Right renal pelvis (tissue), 4 donors: ENCODE measurements at places on chromosomes 2 and 18.

GRCh38 chr2:158618891-158619490 is 162.2 kb downstream of the PKP4 start:
- no peak for DNase-seq

DNA sequence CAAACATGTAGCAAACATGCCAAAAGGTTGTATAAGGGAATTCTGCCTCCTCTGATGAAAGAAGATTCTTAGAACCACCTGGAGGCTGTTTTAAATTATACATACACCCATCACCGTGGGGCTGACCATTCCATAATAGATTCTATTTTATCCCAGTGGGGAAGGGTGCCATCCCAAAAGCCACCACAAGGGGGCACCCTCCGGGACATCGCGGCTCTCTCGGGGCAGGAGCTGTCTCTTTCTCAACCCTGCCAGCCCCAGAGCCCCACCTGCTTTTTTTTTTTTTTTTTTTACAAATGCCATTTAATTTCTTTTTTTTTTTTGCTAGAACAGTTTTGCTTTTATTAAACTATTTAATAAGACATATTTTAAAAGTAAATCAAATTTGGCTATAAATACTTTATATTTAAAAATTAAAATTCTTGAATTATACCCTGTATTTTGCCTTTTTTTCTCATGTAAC is 8.6 kb upstream of the MTCL1 start:
- no peak for DNase-seq

DNA sequence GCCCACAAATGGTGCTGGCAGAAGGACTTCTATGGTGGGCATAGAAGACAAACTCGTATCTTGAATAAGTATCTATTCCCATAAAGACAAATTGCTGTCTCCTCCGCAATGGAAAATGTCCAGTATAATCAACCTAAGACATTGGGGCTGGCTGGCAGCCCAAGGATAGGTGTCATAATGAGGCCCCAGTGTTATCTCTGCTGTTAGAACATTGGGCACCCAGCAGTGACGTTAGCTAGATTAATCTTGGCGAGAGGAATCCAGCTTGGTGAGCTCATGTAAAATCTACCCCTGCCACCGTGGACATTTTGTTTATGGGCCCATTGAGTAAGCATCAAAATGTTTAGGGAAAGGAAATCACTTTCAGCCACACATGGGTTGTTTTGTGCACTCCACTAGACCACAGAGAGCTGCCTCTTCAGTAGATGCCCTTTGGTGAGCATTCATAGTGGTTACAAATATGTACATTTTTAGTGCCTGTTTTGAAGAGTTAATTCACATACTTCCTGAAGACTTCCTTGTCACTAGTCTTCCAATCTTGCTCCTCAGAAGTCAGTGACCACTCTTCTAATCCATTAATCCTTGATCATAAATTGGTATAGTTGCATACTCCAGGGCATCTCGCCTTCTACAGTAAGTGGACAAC is 48.2 kb upstream of the KDM3A start:
- DNase-seq, result no peak

GRCh38 chr2:149645391-149645790 is 57.8 kb upstream of the MMADHC start:
- DNase-seq, result no peak

GRCh38 chr2:3620834-3621233 is 25.9 kb downstream of the COLEC11 start:
- DNase-seq, result no peak

DNA sequence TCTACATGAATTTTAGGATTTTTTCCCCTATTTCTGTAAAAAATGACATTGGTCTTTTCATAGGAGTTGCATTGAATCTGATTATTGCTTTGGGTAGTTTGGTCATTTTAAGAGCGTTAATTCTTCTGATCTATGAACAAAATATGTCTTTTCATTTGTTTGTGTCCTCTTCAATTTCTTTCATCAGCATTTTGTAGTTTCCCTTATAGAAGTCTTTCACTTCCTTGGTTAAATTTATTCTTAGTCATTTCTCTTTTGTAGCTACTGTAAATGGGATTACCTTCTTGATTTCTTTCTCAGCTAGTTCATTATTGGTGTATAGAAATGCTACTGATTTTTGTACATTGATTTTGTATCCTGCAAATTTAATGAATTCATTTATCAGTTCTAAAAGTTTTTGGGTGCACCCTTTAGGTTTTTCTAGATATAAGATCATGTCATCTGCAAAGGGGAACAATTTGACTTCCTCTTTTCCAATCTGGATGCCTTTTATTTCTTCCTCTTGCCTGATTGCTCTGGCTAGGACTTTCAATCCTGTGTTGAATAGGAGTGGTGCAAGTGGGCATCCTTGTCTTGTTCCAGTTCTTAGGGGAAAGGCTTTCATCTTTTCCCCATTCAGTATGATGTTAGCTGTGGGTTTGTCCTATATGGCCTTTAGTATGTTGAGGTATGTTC is 36.6 kb upstream of the AAK1 start:
- no peak for DNase-seq

DNA sequence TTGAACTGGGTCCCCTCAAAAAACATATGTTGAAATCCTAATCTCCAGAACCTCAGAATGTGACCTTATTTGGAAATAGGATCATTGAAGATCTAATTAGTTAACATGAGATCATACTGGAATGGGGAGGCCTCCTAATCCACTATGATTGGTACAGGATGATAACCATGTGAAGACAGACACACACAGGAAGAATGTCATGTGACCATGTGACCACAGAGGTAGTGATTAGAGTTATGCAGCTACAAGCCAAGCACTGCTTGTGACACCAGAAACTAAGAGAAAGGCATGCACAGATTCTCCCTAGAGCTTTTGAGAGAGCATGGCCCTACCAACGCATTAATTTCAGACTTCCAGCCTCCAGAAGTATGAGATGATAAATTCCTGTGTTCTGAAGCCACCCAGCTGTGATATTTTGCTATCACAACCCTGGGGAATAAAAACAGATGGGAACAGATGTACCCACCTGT is 47.0 kb upstream of the TGIF1 start:
- no peak for DNase-seq

GRCh38 chr2:233414777-233415570 is 60.7 kb downstream of the DGKD start:
- no peak for DNase-seq

- DNase-seq, result no peak
Observed at GRCh38 chr2:152452256-152452973, 117.4 kb downstream of the FMNL2 start.

GRCh38 chr2:72723769-72724370 is 102.0 kb downstream of the EXOC6B start:
- DNase-seq, result no peak

DNA sequence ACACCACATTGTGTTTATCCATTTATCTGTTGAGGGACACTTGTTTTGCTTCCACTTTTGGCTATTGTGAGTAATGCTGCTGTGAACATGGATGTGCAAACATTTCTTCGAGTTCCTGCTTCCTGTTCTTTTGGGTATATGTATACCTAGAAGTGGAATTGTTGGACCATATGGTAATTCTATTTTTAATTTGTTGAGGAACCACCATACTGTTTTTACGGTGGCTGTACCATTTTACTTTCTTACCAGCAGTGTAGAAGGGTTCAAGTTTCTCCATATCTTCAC is 23.1 kb downstream of the ANXA4 start:
- DNase-seq, result no peak

GRCh38 chr18:11713756-11714155 is 24.7 kb downstream of the GNAL start:
- DNase-seq, result no peak

- no peak for DNase-seq
Observed at GRCh38 chr2:60538101-60538500, 15.4 kb downstream of the BCL11A start.

GRCh38 chr18:69528435-69528834 is 127.7 kb downstream of the DOK6 start:
- no peak for DNase-seq

GRCh38 chr2:178450524-178450773 is 526 bp downstream of the PRKRA start:
- no peak for DNase-seq

GRCh38 chr2:57210855-57211254 is 835.8 kb upstream of the VRK2 start:
- no peak for DNase-seq

- DNase-seq, result no peak
Observed at GRCh38 chr18:65215865-65216466, 534.8 kb upstream of the CDH7 start.

DNA sequence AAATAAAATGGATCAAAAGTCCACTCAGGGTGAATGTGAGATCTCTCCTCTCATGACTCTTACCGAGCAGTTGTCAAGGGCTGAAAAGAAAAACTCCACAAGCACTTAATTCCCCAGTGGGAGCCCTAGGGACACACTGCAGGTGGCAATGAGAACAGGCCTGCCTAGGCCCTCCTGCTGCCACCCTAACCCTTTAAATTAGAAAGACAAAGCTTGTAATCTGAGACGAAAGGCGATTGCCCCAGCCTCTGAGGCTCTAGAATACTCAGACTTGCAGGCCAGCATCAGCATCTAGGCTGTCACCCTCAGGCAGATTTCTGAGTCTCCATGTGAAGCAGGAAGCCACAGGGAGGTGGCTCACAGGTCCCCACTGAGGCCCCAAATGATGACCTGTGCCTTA is 457.0 kb upstream of the MYT1L start:
- DNase-seq, result no peak

DNA sequence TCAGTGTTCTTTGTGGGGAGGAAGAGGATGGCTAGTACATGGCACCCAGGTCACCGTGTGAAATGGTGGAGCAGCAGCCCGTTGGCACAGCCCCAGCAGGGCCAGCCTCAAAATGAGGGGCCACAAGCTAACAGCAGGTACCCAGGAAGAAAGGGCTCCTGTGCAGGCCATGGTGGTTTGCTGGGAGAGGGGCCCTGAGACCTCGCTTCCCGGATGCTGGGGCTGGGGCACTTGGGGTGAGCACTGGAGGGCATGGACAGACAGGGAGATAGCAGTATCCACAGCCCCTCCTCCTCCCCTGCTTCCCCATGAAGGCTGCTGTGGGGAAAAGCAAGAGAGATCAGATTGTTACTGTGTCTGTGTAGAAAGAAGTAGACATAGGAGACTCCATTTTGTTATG is 16.2 kb upstream of the TEX44 start:
- DNase-seq, result no peak

GRCh38 chr2:85423525-85423924 is 5.0 kb downstream of the SH2D6 start:
- DNase-seq, result no peak

GRCh38 chr18:77784759-77785379 is 535.2 kb downstream of the GALR1 start:
- no peak for DNase-seq

- no peak for DNase-seq
Observed at GRCh38 chr2:28216331-28216730, 176.3 kb upstream of the FOSL2 start.

GRCh38 chr2:13858626-13859025 is 773.9 kb upstream of the LRATD1 start:
- DNase-seq, result no peak

DNA sequence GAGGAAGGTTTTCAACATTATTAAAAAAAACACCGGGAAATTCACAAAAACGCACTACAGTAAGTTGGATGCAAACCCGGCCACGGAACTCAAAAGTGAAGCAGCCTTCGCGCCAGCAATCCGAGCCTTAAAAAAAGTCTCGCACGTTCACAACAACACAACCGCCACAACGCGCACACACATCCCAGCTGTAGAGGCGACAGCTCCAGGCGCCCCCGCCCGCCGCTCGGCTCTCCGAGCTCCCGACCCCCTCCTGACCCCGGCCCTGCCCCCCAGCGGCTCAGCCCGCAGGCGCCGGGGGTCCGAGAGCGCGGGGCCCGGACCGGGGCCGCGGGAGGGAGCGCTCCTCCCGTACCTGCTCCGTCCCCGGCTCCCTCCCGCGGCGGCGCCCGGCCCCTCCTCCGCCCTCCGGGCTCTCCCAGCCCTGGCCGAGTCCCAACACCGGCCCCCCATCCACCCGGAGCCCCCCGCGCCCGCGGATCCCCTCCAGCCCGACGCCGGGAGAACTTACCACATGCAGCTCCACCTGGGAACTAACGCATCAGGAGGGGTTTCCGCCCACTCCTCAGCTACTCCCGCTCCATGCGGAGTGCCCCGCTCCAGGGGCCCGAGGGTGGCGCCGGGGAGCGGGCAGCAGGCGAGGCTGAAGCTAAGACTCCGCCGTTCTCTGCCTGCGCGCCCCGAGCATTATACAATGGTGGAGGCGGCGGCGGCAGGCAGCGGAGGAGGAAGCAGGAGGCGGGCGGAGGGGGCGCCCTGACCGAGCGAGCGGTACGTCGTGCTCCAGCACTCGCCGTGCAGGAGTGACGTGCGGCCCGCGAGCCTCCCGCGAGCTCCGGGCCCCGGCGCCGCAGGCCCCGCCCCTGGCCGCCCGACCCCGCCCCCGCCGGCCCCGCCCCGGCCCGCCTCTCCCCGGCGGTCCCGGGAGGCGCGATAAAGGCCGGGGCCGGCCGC is at the start of gene SERTAD2:
TSS of gene SERTAD2 (minus strand) at position 805 of the 954 bp plus-strand sequence. CDS start 17,042 bp downstream, outside the sequence.
- DNase-seq, result peak; percentile 61

- no peak for DNase-seq
Observed at GRCh38 chr2:239717319-239717675, 307.8 kb downstream of the NDUFA10 start.

- no peak for DNase-seq
Observed at GRCh38 chr2:127510073-127510472, 16.2 kb downstream of the IWS1 start.

DNA sequence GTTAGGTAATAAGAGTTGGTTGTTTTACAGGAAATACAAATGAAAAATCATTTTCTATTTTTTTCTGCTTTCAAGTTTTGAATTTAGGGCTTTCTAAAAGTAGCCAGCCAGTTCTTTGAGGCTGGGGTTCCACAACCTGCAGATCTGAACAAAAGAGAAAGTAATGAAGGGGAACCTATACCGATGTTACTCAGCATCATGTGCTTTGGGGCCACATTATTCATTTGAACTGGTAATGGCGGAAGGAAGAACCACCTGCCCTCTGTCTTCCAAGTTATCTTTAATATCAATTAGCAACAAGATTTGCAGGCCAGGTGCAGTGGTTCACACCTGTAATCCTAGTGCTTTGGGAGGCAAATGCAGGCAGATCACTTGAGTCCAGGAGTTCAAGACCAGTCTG is 12.9 kb upstream of the MRO start:
- no peak for DNase-seq

DNA sequence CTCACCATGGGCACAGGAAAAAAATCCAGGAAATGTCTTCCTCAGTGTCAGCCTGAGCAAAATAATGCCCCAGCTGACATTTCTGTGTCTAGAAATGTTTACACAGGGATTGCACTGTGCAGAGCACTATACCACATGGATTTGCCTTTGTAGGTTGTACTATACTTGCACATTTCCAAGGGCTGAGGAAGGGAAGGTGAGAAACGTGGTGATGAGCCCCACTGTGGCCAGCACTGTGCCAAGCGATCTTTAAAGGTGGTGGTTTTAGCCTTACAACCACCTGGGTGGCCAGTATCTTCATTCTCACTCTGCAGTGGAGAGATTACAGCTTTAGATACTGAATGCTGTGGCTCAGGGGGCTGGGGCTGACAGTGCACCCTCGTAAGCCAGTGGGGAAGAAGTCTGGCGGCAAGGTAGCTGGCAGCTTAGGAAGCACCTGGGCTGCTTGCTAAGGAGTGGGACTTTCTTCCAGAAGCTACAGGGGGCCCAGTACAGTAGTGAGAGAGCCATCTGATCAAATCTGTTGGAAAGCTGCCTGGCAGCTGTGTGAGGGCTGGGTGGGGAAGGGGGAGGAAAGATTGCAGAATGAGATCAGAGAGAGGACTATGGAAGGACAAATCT is 81.4 kb upstream of the MSH2 start:
- no peak for DNase-seq
